H9 (cell line): ENCODE measurements at places on chromosomes 6 and 20. TPM values are rescaled to one million over a fixed set of nuclear protein-coding genes. Genes with fewer than 3 reads are reported as not detected.

SLCO4A1 gene
- total RNA-seq, result 8.4 and 9.4 TPM in 2 replicates

DNA sequence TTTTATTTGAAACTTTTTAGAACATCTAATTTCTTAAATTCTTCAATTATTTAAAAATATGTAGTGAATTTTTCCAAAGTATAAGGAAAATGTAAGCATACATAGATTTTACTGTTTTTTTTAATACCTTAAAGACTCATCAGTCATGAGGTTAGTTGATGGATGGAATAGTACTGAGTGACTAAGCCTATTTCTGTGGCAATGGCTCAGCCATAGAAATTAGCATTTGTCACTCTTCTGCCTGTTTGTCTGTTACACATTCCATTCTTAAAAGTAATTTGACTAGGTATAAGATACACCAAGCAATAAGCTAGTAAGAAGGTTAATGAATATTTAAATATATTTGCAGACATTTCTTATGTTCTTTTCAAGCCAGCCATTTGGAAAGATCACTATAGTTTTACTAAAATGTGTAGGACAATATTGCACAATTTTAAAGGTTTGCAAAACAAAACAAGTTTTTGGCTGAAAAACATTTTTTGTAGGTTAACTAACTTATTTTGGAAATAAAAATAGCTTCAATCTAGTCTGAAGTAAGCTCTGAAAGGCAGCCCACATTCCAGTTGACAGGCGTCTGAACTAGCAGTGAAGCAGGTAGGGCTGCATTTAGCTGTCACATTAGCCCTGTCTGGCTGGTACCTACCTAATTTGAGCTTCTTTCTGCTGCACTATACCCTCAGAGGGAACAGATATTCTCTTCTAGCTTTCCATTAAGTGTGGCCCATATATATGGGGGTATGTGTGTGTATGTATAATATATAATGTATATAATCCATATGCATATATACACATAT lies 385.7 kb downstream of the GRIK2 start:
- H3K27me3 ChIP-seq, result no peaks in the 10 kb centered on the region
- peaks cover 8% of the 10 kb centered on the region; the same call in 2 of the 3 replicates for H3K36me3 ChIP-seq
- H3K4me1 ChIP-seq, result peaks cover 9% of the 10 kb centered on the region
- DNase-seq, result no peak
- no peak overlapping the region for H3K27ac ChIP-seq

PHACTR3 gene
- not detected in 2 replicates for total RNA-seq

DNA sequence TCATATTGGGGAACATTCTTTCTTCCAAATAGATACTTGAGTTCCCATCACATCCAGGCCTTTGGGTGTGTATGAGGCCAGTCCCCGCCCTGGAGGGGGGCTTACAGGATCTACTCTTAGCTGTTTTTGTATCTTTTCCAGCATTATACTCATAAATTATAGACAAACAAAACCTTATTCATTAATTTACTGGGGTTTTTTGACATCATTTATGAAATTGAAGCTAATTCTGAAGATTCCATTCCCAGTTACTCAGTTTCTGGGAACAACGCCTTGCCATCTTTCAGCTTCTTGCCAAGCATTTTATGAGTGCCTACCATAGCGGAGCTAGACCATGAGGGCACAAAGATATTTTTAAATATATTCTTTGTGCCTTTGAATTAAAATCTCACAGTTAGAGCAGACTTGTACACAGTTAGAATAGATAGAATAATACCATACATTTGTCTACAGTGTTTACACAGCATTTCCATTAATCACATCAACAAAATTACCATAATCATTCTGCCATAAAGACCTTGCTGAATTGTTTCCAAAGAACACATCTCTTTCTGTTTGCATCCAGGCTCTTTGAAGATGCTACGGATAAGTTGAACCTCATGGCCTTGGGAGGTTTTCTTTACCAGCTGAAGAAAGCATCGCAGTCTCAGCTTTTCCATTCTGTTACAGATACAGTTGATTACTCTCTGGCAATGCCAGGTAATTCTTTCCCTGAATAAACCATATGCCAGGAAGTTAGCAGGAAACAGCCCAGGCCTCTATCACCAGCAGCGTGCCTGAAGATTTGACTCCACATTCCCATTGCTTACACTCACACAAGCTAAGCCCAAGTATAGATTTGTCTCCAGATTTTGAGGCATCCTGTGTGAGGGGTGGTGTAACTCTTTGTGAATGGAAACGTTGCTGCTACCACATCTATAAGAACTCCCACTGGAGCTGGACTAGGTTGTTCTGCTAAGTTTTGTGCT lies 75.4 kb upstream of the PBOV1 start:
- H3K27me3 ChIP-seq, result no peaks in the 10 kb centered on the region
- DNase-seq, result no peak
- no peaks in the 10 kb centered on the region; the same call in 1 of the 2 replicates for H3K4me1 ChIP-seq
- H3K36me3 ChIP-seq, result peaks cover 22% of the 10 kb centered on the region

- H3K4me1 ChIP-seq, result no peaks in the 10 kb centered on the region
- no peak overlapping the region for H3K27ac ChIP-seq
- H3K27me3 ChIP-seq, result no peaks in the 10 kb centered on the region
Observed at GRCh38 chr20:14568701-14569100, 231.3 kb upstream of the FLRT3 start.

OPRM1 gene
- total RNA-seq, result not detected in 2 replicates
